ENCODE measurements at places on chromosomes 16 and 17.

- H3K4me1 ChIP-seq, result no peaks in the 10 kb centered on the region
- no peak for DNase-seq
- H3K4me3 ChIP-seq, result no peak overlapping the region
- no peaks in the 10 kb centered on the region for H3K27me3 ChIP-seq
- no peaks in the 10 kb centered on the region for H3K36me3 ChIP-seq
Measured at GRCh38 chr16:7381671-7382070, 49.0 kb downstream of the RBFOX1 start.

DNA sequence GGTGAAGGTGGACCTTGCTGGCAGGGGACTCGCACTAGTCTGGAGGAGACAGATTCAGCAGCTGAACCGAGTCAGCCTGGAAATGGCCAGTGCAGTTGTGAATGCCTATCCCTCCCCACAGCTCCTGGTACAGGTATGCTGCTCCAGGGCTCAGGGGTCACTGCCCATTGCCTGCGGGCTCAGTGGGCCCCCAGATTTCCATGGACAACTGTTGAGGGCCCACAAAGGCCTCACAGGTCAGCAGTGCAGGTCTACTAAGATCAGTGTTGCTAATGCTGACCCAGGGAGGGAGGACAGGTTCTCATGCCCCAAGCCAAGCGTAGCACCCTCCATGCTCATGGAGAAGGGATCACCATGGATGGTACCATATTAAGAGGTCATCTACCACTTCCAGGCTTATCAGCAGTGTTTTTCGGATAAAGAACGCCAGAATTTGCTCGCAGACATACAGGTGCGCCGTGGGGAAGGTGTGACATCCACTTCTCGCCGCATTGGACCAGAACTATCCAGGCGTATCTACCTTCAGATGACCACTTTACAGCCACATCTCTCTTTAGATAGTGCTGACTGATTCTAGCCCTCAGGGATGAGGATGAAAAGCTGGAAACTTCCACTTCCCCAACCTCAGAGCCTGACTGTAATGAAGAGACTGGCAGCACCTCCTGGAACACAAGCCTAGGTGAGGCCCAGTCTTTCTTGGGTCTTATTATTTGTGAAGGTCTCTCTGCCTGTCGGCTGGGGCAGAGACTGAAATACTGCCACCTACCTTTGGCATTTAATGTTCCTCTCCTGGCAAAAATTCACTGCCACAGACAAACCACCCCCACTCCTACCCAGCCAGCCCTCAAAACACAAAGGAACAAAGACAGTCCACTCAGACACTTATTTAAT, 7.6 kb downstream of the EME1 start:
- no peak overlapping the region for H3K27ac ChIP-seq
- peaks cover 90% of the 10 kb centered on the region for H3K36me3 ChIP-seq
- H3K4me3 ChIP-seq, result no peak overlapping the region
- no peak for DNase-seq
- no peaks in the 10 kb centered on the region for H3K4me1 ChIP-seq
- no peaks in the 10 kb centered on the region for H3K27me3 ChIP-seq

GRCh38 chr16:15782573-15783365, 74.1 kb downstream of the MYH11 start:
- no peaks in the 10 kb centered on the region for H3K4me1 ChIP-seq
- H3K4me3 ChIP-seq, result no peak overlapping the region
- no peaks in the 10 kb centered on the region for H3K36me3 ChIP-seq
- H3K27me3 ChIP-seq, result no peaks in the 10 kb centered on the region
- no peak for DNase-seq

DNA sequence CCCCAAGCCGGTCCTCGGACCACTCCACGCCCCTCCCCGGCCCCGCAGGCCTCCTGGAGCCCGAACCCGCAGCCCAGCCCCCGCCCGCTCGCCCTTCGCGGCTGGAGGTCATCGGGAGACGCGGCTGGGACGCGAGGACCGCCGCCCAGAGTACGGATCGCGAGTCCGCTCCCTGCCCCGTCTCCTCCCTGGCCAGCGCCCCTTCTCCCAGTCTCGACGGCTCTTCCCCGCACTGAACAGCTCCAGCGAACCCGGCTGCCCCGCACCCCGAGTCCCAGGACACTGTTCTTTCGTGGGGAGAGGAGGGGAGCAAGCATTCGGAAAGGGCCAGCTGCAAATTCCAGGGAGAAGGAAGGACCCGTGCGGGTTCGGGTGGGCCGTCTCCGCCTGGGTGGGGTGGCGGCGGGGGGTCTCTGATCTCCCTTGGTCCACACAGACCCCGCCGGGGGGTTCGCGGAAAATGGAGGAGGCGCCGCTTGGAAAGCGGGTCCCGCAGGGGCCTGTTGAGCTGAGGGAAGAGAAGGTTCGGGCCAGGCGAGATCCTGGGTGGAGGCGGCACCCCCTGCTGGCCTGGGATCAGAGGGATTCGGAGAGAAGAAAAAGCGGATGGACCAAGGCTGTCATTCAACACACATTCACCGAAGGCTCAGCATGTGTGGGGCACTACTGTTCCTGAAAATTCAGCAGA, 632 bp upstream of the RTN4RL1 start:
- peak overlapping the region; percentile 34 for H3K4me3 ChIP-seq
- no peaks in the 10 kb centered on the region for H3K36me3 ChIP-seq
- peaks cover 30% of the 10 kb centered on the region for H3K27me3 ChIP-seq
- no peak overlapping the region for H3K27ac ChIP-seq
- H3K4me1 ChIP-seq, result peaks cover under 1% of the 10 kb centered on the region

DNA sequence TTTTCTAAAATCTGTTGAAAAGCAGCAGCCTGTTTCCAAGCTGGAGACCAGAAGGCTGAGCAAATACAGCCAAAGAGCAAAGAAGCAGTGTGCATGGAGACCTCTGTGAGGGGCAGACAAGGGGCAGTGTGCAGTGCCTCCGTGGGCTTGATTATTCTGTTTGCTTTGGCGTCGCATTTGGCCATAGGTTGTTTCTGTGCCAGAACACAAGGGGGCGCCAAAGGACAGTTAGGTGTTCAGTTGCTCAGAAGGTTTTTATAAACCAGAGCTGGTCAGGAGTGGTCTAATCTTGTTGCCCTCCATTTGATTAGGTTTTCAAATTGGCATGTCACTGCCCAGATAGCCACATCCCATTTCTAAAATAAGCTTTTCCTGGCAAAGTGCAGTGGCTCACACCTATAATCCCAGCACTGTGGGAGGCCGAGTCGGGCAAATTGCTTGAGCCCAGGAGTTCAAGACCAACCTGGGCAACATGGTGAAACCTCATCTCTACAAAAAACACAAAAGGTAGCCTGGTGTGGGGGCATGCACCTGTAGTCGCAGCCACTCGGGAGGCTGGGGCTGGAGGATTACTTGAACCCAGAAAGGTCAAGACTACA, 10.6 kb downstream of the MYH3 start:
- no peaks in the 10 kb centered on the region for H3K27me3 ChIP-seq
- no peaks in the 10 kb centered on the region for H3K36me3 ChIP-seq
- no peak overlapping the region for H3K27ac ChIP-seq
- DNase-seq, result no peak

GRCh38 chr17:66301864-66302741, at the start of gene PRKCA:
Gene PRKCA, plus strand, starts transcription at chr17:66302613.
- H3K36me3 ChIP-seq, result 0 out of 2 replicates have a peak, but pooled peaks cover 3% of the 10 kb centered on the region
- H3K4me1 ChIP-seq, result peaks cover 15% of the 10 kb centered on the region
- H3K27ac ChIP-seq, result peak within 1 kb of the TSS; percentile 19
- H3K27me3 ChIP-seq, result no peaks in the 10 kb centered on the region
- DNase-seq, result peak; percentile 74

- no peaks in the 10 kb centered on the region for H3K27me3 ChIP-seq
- no peaks in the 10 kb centered on the region for H3K36me3 ChIP-seq
- DNase-seq, result no peak
- no peaks in the 10 kb centered on the region for H3K4me1 ChIP-seq
- no peak overlapping the region for H3K4me3 ChIP-seq
- no peak overlapping the region for H3K27ac ChIP-seq
Measured at GRCh38 chr17:36213695-36214094, 2.8 kb downstream of the CCL4L2 start.

DNA sequence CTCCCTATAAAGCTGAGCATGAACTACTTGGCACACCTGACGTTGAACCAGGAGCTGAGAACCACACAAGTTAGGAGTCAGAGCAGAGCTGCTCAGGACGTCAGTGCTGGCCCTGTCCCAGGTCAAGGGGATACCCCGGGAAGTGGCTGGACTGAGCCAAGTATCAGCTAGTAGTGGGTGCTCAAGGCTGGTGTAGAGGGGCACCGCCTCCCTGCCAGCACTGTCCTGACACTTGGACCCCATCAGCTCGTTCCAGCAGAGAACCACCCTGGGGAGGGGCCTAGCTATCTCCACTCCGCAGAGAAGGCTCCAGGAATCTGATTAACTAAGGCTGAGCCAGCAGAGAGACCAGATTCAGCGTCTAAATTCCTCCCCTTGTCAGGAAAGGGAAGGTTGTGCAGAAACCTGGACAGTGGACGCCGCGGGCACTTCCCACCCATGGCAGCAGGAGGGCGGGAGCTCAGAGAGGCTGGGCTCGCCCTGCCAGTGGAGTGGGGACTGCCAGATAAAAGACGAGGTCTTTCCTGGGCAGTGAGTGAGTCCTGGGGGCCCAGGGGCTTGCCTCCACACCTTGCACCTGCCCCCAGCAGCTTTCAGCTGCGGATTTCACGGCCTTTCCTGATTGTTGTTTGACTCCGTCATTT, 21.0 kb downstream of the C16orf90 start:
- H3K27ac ChIP-seq, result no peak overlapping the region
- no peaks in the 10 kb centered on the region for H3K4me1 ChIP-seq
- DNase-seq, result no peak
- peaks cover 24% of the 10 kb centered on the region for H3K36me3 ChIP-seq
- H3K4me3 ChIP-seq, result no peak overlapping the region
- no peaks in the 10 kb centered on the region for H3K27me3 ChIP-seq

DNA sequence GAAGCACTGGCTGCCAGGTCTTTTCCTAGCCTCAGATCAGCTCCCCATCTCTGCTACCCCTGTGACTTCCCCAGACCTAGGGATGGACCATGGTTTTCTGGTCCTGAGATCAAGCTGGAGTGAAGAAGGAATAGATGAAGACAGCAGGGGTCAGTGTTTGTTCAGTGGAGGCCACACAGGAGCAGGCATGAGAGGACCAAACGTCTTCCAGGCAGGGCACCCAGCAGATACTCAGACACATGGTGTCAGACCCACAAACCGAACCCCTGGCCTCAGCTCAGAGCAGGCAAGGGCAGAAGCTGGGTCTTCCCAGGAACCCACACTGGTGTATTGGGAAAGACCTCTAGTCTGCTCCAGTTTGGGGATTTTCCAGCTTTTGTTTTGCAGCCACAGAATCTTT, 189.7 kb downstream of the IRX5 start:
- H3K36me3 ChIP-seq, result no peaks in the 10 kb centered on the region
- no peak for DNase-seq
- no peaks in the 10 kb centered on the region for H3K4me1 ChIP-seq
- H3K4me3 ChIP-seq, result no peak overlapping the region
- H3K27ac ChIP-seq, result no peak overlapping the region

DNA sequence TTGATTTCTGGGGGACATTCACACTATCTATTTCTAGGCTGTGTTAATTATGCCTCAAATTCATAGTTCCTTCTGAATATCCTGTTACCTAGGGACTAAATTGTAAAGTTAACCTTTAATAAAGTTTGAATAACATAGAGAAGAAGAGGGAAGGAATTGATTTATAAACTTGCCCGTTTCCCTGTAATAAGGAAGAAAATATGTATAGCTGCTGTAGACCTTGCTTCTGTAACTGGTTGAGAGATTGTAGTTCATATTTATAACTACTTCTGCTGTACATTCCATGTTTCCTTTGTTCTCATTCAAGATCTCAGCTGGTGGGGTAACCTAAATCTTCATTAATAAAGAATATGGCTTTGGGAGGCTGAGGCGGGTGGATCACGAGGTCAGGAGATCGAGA, 19.2 kb downstream of the NF1 start:
- no peak overlapping the region for H3K27ac ChIP-seq
- H3K4me3 ChIP-seq, result no peak overlapping the region
- peaks cover 17% of the 10 kb centered on the region for H3K36me3 ChIP-seq
- H3K4me1 ChIP-seq, result peaks cover 14% of the 10 kb centered on the region
- H3K27me3 ChIP-seq, result no peaks in the 10 kb centered on the region
- DNase-seq, result no peak

GRCh38 chr17:9643611-9644010, 1.7 kb upstream of the USP43 start:
- H3K27me3 ChIP-seq, result no peaks in the 10 kb centered on the region
- DNase-seq, result no peak
- H3K4me3 ChIP-seq, result no peak overlapping the region
- H3K4me1 ChIP-seq, result peaks cover 16% of the 10 kb centered on the region
- H3K27ac ChIP-seq, result no peak overlapping the region

GRCh38 chr17:79146562-79146961, 71.9 kb downstream of the ENGASE start:
- H3K4me1 ChIP-seq, result no peaks in the 10 kb centered on the region
- no peak overlapping the region for H3K4me3 ChIP-seq
- H3K27me3 ChIP-seq, result peaks cover 36% of the 10 kb centered on the region
- no peak for DNase-seq
- H3K27ac ChIP-seq, result no peak overlapping the region
- no peaks in the 10 kb centered on the region for H3K36me3 ChIP-seq

- DNase-seq, result no peak
- H3K27me3 ChIP-seq, result no peaks in the 10 kb centered on the region
- H3K36me3 ChIP-seq, result no peaks in the 10 kb centered on the region
- H3K4me1 ChIP-seq, result peaks cover 21% of the 10 kb centered on the region
Measured at GRCh38 chr17:57918017-57918895, 37.0 kb downstream of the CUEDC1 start.

DNA sequence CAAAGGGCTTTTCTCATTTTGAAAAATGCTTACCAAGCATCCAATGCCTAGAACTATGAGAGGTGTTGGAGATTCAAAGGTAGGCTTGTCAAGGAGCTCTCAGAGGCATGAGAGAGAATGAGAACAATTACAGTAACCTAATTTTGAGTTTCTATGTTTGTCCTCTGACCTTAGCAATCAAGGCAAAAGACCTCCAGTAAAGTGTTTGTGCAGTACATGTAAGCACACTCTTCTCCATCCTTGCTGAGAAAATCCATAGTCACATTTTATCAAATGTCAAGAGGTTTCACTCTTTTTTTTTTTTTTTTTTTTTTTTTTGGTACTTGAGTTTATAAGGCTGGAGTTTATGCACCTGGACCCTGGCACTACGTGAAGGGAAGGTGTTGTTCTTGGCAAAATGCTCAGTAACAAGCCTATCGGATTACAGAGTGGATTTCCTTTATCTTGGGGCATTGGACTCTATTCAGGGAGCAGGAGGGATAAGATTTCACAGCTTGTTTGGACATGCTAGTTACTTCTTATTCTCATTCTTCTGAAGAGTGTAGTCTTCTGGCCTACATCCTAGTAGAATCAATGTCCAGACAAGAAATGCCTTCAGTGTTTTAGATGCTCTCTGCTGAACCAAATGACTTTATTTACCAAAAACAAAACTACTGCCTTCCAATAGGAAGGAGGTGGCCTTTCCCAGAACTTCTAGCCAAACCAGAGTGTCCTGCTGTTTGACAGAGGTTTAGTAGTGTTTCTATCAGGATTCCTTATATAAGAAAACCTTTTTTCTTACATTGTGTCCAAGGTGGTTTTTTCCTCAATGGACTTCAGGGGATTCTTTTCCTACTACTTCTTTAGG, 21.9 kb downstream of the KCNJ2 start:
- DNase-seq, result no peak
- H3K27ac ChIP-seq, result peak overlapping the region; percentile 74
- peaks cover 12% of the 10 kb centered on the region for H3K4me1 ChIP-seq
- no peaks in the 10 kb centered on the region for H3K27me3 ChIP-seq
- no peak overlapping the region for H3K4me3 ChIP-seq
- H3K36me3 ChIP-seq, result no peaks in the 10 kb centered on the region

- H3K4me3 ChIP-seq, result peak within 1 kb of the TSS; percentile 86
- no peaks in the 10 kb centered on the region for H3K27me3 ChIP-seq
- peak within 1 kb of the TSS; percentile 14 for H3K27ac ChIP-seq
Measured at GRCh38 chr17:41835800-41836549, at the start of gene NT5C3B. Gene NT5C3B, minus strand, starts transcription at chr17:41836232. Its CDS starts 39 bp downstream, at chr17:41836193.

All from RWPE2 (cell line).